NCI-H460 (cell line): ENCODE measurements at places on chromosomes 4 and X.

DNA sequence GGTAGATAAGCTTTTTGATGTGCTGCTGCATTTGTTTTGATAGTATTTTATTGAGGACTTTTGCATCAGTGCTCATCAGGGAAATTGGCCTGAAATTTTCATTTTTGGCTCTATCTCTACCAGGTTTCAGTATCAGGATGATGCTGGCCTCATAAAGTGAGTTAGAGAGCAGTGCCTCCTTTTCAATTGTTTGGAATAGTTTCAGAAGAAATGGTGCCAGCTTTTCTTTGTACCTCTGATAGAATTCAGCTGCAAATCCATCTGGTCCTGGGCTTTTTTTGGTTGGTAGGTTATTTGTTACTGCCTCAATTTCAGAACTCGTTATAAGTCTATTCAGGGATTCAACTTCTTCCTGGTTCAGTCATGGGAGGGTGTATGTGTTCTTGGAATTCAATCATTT is 15.6 kb upstream of the TMPRSS11F start:
- DNase-seq: no peak

DNA sequence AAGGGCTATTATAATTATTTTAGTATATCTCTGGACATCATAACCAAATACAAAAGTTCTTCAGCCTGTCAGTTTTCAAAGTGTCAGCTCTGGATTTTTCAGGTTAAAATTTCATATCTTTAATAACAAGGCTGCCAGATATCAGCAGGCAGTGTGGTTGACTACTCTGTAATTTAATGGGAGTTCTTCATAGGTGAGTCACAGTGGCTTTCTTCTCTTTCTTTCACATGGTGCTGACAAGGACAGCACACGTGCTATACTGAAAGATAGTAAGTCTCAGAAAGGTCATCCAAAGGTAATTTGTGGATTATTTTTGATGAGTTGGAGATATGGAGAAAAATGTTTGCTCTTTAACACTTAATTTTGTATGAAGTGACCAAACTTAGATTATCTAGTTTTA is 43.2 kb downstream of the GALNT7 start:
- DNase-seq: peak; percentile 36

DNA sequence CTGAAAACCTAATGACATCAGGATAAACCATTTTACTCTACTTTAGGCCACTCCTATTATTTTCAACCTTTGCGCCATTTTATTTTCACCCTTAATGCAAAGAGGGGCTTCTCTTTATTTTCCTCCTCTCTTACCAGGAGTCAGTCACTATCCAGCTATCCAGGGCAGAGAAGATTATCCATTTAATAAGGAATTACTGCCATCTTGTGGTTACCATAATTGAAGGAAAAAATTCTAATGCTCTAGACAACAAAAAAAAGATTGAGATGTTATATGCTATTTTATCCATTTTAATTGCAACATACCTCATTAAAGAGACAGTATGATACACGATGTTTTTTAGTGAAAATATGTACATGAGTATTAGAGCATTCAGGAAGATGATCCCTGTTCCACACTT is 514.5 kb upstream of the FAM241A start:
- peak; percentile 34 for DNase-seq

DNA sequence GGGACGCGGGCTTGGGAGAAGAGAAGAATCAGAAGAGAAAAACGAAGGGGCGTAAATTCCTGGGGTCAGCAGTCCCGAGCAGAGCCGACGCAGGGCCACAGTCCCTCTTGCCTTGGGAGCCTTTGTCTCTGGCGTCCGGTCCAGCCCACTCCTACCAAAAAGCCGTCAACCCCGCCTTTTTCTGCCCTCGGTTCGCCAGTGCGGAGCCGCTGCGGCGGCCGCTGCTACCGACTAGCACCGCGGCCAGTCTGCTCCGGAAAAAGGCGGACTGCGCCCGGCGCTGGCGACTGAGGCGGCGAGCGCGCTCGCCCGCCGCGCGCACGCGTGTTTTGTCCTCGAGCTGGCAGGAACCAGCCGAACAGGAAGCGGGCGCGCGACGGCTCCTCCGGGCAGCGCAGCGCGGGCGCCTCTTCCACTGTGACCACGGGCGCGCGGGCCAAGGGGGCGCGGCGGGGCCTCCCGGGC is 502 bp downstream of the HNRNPDL start:
- DNase-seq: no peak

DNA sequence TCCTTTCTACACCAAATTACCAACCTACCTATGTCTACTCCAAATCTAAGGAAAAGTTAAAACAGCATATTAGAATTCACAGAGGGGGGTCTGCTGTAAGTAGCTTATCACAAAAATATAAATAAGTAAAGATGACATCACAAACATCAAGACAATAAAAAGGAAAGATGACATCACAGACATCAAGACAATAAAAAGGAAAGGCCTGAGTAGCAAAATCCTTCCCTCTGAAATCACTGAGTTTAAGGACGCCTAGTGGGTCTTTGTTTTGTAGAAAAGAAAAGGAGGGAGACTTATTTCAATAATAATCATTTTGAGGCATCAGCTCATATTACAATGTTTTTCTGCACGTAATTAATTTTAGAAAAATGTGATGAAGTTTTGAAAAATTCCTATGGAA is 707.0 kb upstream of the GRID2 start:
- no peak for DNase-seq

DNA sequence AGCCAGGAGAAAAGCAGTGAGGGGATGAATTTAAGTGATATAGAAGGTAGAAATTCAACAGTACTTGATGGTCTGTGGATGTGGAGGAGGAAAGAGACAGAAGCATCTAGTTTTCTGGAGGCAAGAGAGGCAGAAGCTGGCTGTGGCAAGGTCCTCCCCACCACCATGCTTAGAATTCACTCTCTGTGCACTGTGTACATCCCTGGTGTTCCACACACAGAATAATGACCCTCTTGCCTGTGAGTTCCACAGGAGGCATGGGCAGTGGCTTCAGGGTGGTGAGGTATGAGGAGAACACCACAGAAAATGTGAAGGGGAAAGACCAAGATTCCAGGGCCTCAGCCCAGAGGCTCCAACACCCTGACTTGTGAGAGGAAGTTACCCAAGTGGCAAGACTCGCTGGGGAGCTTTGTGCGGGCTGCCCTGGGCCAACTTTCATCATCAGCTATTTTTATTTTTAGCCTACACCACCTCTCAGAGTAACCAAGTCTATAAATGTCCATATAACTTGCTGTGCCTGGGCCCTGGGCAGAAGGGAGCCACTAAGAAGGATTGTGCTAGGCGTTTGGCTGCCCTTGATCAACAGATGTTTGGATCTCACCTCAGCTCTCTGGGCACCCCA is 7.8 kb upstream of the INTS6L start:
- DNase-seq: no peak

DNA sequence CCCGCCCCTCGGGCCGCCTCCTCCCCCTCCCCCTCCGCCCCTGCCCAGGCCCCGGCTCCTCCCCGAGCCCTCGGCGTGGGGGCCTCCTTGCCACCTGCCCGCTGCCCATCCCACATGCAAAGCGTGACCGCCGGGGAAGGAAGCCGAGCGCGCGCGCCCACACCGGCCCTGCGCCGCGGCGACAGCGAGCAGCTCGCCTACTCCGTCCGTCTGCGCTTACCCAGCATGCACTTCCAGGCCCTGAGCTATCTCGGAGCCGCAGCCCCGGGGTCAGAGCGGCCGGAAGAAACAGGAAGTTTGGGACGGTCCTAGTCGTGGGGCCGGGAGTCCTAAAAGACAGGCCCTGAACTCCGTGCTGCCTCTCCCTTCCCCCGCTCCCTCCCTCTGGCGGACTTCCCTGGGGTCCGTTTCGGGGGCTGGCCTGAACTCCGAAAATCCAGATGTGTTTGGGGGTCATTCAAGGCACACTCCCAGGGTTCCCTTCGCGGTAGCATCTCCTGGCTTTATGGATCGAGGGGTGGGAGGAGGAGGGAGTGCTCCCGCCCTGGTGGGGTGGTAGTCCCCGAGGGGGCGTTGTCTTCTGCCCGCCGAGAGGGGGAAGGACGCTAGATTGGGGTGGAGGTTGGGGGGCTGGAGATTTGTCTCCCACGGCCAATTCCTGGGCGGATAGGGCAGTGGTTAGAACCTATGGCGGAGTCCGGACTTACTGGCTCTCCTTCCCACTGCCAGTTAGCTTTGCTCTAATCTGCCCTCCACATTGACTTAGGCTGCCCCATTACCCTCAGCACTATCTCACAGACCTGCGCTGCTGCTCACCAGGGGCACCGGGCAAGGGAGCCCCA is 25.0 kb upstream of the BCORL1 start:
- DNase-seq: no peak

- no peak for DNase-seq
These were observed 51.7 kb upstream of the VEGFC start for GRCh38 chr4:176844448-176844847.

DNA sequence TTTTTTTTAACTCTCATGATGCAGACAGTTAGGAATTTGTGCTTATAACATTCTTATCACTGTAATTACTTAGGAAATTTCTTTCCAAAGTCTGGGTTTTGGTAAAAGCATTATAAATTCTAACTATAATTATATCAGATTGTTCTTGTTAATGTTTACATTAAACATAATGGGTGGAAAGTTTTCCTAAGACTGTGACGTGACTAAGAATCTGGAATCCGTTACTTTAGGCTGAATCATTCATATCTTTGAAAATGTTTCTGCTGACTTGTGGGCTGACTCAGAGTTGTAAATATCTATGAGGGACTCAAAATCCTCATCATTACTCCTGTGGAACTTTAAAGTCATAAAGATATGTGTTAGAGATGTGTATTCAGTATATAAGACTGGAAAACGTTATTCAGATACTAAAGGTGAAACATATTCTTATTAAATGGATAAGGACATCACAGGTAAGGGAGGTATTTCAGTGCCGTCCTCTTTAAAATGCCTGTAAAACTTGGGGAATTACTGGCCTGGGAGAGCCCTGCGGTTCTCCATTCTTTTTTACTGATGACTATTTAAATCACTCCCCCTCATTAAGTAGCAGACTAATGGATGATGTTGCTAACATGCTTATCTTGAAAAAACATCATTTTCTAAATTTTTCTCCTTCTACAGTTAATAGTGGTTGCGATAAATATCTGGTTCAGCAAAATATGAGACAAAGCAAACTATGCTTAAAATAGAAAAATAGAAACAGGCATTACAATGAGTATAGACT is 159.0 kb downstream of the DCLK2 start:
- DNase-seq: peak; percentile 82

GRCh38 chr4:138815811-138816210 is 199.8 kb upstream of the NOCT start:
- DNase-seq: no peak

DNA sequence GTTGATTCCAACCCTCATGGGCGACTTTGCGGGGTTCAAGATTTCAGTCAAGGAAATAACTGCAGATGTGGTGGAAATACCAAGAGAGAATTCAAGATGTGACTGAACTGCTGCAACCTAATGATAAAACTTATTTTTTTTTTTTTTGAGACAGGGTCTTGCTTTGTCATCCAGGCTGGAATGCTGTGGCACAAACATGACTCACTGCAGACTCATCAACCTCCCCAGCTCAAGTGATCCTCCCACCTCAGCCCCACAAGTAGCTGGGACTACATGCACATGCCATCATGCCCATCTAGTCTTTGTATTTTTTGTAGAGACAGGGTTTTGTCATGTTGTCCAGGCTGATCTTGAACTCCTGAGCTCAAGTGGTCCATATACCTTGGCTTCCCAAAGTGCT is 19.5 kb upstream of the WDFY3 start:
- no peak for DNase-seq

GRCh38 chr4:174406383-174406782 is 115.9 kb downstream of the HPGD start:
- no peak for DNase-seq
